HCEC 1CT (cell line): ENCODE measurements at places on chromosomes 11 and 22.

DNA sequence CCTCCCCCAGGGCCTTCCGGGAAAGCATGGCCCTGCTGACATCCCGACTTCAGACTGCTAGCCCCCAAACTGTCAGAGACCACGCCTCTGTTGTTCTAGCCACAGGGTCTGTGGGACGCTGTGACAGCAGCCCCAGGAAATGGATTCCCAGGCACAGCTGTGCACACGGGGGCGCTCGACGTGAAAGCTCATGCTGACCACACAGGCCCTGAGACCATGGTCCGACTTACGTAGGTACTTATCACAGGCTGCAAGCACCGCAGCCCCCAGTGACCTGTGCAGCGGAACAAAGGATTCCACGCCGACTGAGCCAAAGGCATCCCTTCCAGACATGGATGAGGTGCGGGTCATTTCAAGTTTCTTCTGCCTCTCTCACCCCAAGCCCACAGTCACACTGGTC lies 150.6 kb downstream of the CTTN start:
- DNase-seq, result no peak

GRCh38 chr11:126581871-126582648 lies 226.6 kb downstream of the ST3GAL4 start:
- DNase-seq, result no peak

DNA sequence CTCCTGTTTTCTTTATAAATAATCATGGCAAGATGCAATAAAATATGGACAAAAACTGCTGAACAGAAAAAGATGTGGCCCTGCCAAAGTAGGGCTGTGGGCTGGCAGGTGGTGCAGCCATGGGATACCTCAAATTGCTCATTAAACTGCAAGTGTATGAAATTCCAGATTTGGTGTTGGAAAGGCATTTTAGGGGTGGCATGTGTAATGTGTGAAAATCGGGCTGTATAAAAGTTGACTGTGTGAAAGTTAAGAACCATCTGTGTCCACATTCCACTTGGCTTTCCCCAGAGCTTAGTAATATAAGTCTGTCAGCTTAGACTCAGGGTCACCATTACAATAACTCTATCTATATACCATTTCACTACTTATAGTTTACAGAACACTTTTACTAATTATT lies 34.8 kb upstream of the FZD4 start:
- DNase-seq, result peak; percentile 18

DNA sequence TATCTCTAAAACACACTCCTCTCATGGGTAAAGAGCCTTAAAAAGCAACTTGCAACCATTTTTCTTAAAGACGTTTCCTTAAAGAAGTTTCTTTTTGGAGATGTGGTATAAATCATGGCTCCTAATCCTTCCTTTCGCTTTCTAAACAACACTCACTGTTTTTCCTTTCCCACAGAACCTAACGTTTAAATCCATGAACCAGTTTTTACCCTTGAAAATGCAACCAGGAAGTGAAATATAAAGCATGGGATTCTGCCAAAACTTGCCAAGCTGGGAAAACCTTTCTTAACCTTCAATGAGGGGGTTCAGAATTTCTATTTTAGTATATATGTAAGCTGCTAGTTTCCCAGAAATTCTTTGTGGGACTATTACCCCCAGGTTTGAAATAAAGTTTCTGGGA lies 8.6 kb downstream of the PLEKHA7 start:
- no peak for DNase-seq

- DNase-seq, result no peak
Measured at GRCh38 chr11:65293909-65294381, 20.7 kb upstream of the CDC42EP2 start.

- no peak for DNase-seq
Measured at GRCh38 chr22:34841331-34841771, 224.6 kb upstream of the ISX start.

DNA sequence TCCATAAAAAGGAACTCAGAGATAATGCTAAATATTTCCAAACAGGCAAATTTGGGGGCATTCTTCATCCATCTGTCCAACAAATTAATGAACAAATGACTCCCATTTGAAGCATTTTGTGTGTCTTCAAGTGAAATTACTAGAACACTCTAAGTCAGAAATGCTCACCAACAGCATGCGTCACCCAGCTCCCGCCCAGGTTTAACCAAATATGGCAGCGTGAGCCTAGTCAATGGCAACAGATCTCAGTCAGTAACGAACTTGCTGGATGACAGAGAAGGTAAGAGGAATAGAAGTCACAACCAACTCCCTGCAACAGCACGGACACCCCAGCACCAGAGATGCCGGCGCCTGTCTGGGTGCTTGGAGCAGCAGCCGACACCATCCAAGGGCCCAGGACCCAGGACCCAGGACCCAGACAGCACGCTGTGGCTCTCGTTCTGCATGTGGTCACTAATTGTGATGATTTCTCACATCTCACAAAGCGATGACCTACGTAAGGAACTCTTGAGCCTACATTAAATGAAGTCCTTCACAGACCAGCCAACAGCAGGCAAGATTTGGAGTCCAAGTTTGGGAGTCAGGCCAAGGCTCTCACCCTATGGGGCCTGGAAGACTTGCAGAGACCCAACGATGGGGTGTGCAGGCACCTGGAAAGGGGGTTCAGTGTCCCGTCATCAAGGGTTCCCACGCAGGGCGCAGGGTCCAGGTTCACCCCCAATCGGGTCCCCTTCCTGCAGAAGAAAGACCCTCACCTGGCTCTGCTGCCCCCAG lies 556.9 kb downstream of the BRD1 start:
- no peak for DNase-seq

- no peak for DNase-seq
Measured at GRCh38 chr11:114773541-114774338, 95.4 kb downstream of the NXPE2 start.

DNA sequence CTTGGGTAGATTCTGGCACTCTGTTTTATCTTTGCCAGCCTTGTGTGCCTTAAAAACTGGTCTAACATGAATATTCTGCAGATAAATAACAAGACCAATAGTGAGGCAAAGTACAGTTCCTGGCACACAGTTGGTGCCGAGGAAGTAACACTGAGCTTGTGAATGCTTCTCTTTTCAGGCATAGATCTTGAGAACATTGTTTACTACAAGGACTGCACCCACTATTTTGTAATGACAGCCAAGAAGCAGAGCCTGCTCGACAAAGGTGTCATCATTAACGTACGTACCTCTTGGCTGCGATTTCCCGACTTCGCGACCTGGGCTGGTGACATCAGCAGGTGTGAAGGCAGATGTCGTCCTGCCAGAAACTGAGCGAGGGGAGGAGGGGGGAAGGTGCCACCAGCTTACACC lies 105.7 kb downstream of the MICAL2 start:
- no peak for DNase-seq

DNA sequence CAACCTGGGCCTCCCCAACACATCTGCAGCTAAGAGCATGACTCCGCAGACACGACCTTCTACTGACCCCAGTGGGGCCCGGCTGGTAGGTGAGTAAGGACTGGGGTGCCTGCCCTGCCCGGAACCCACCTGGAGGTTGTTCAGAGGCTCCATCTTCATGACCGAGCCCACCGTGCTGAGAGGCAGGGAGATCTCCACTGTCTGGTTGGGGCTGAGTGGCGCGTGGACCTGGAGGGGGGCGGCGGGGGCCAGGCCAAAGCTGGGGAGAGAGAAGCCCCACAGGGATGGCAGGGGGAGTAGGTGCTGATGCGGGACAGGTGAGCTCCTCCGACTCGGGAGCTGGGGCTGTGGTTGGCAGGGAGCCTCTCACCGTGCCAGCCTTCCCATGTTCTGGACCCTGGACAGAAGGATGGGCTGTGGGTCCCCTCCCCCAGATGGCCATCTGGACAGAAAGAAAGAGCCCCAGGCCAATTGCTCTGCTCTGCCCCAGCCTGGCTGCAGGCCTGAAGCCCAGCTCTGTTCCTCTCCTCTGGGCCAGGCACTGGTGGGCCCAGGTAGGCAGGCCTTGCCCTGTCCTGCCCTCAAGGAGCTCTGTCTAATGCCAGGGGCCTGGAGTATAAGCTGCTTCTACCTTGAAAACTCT lies 16.3 kb upstream of the RASL10A start:
- DNase-seq, result no peak

DNA sequence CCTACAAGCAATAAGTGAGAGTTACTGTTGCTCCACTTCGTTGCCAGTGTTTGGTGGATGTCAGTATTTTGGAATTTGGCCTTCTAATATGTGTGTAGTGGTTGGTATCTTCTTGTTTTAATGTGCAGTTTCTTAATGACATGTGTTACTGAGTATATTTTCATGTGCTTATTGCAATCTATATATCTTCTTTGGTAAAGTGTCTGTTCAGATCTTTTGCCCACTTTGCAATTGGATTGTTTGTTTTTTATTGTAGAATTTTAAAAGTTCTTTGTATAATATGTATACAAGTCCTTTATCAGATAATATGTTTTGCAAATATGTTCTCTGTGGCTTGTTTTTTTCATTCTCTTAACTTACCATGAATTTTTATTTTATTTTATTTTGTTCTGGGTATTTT lies 7.7 kb downstream of the OR51V1 start:
- no peak for DNase-seq

- DNase-seq, result peak; percentile 33
Measured at GRCh38 chr11:70661761-70662501, 263.6 kb downstream of the CTTN start.

DNA sequence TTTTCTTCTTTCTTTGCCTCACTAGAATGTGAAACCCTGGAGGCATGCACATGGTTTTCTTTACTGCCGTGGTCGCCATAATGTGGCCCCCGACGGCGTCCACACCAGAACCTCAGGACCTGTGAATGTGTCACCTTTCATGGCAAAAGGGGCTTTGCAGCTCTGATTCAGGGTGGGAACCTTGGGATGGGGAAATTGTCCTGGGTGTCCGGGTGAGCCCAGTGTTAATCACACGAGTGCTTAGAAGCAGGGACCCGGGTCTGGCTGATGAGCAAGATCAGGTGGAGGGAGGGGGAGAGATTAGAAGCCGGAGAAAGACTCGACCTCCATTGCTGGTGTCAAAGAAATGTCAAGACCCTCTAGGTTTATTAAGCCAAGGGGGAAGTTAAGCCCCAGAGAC lies 74.7 kb upstream of the SHISAL1 start:
- DNase-seq, result no peak

DNA sequence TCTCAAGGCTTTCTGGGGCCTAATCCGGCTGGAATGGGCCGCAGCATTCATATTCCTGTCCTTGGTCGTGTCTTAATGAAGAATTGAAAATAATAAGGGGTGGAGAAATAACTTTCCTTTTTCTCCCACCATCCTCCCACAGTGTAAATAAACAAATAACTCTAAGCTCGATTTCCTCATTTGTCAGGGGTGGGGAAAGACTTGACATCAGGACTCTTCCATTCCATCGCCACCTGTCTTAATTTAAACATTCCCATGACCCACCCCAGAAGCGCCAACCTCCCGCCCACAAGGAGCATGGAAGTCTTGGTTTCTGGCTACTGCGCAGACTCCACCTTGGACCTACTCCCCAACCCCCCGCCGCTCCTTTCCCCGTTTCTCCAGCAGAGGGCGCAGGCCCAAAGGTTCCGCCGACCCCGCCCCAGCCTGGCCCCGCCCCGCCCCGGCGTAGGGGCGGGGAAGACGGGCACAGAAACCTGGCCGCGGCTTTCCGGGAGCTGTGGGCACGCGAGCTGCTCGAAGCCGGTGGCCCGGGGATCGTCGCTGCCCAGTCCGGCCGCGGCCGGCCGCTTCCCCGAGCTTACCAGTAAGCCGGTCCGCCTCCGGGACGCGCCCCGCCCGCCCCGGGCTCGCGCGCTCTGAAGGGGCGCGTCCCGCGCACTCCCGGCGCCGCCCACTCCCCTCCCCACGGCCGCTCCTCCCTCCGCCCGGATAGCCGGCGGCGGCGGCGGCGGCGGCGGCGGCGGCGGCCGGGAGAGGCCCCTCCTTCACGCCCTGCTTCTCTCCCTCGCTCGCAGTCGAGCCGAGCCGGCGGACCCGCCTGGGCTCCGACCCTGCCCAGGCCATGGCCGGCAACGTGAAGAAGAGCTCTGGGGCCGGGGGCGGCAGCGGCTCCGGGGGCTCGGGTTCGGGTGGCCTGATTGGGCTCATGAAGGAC lies at the start of gene CBL:
CBL (plus strand) TSS at position 766 of the 937 bp plus-strand sequence; CDS start at position 845, 79 bp downstream.
- DNase-seq, result peak; percentile 82
